Suprapubic skin (tissue), 4 donors: ENCODE measurements at places on chromosomes 16 and 17. TPM values are rescaled to one million over a fixed set of nuclear protein-coding genes. Genes with fewer than 3 reads are reported as not detected.

Gene MMP25
- 0.51 TPM for total RNA-seq

Gene NGFR
- 26.8 TPM for total RNA-seq

Gene HS3ST3A1
- total RNA-seq: 2.9 TPM

Gene NOD2
- 54.1 TPM for total RNA-seq

Gene C16orf96
- total RNA-seq: 0.32 TPM

Gene KIF18B
- total RNA-seq: 2.8 TPM

Gene MYL11
- total RNA-seq: not detected

Gene TNP2
- total RNA-seq: not detected

Gene SNRNP25
- 9.9 TPM for total RNA-seq

Gene AXIN2
- total RNA-seq: 14.8 TPM

Gene BCL6B
- total RNA-seq: 3.1 TPM

Gene TAOK2
- total RNA-seq: 29.1 TPM

Gene MPV17L
- 7.1 TPM for total RNA-seq

Gene SOCS1
- 7.1 TPM for total RNA-seq

Gene TMED6
- 1.5 TPM for total RNA-seq

Gene NPLOC4
- total RNA-seq: 115 TPM

Gene SOST
- not detected for total RNA-seq

Gene HBA1
- total RNA-seq: 265 TPM

Gene SULT1A1
- 2.7 TPM for total RNA-seq

Gene TMC6
- total RNA-seq: 48.8 TPM

Gene HSD17B2
- total RNA-seq: 10.6 TPM

Gene PPP1R27
- not detected for total RNA-seq

Gene KRTAP1-5
- total RNA-seq: 199 TPM

Gene ZNF385C
- 1.9 TPM for total RNA-seq

Gene CD300A
- total RNA-seq: 6.3 TPM

Gene UTS2R
- total RNA-seq: not detected

Gene IL21R
- 0.25 TPM for total RNA-seq

Gene ASPHD1
- not detected for total RNA-seq

Gene PRAC2
- total RNA-seq: not detected

Gene FOXF1
- total RNA-seq: 0.11 TPM

Gene AATF
- total RNA-seq: 32.5 TPM

Gene ZNF423
- 5.3 TPM for total RNA-seq

Gene SLC26A11
- 17.6 TPM for total RNA-seq

Gene PIRT
- total RNA-seq: not detected

Gene EVPLL
- 3.7 TPM for total RNA-seq

Gene TSPOAP1
- 6.8 TPM for total RNA-seq

Gene EPOP
- total RNA-seq: 4.8 TPM

Gene ZP2
- total RNA-seq: not detected

Gene CDK5R1
- 6.6 TPM for total RNA-seq
